M059J (cell line): ENCODE measurements at places on chromosomes 12 and 14.
A peak's percentile ranks its signal among the peaks of the same experiment; 100 is the strongest.

GRCh38 chr12:1403417-1403816 is 191.0 kb downstream of the FBXL14 start:
- DNase-seq, result no peak

- DNase-seq, result peak; percentile 36
Measured at GRCh38 chr14:95518045-95518751, 1.7 kb upstream of the SYNE3 start.

DNA sequence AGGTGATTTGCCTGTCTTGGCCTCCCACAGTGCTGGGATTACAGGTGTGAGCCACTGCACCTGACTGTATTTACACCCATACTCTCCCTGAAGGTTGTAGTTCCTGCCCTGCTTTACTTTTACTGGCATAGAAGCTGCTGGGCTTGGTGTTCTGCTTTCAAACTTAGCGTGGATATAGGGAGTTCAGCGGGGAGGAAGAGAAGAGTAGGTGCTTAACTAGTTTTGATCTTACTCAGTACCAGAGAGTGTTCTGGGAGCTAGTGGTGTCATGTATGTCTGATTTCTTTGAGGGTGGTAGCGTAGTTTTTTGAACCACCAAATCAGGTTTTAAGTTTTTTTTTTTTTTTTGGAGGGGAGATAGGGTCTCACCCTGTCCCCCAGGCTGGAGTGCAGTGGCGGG is 13.8 kb downstream of the RCOR1 start:
- DNase-seq, result no peak

GRCh38 chr14:102280376-102280962 is 24.5 kb downstream of the MOK start:
- DNase-seq, result peak; percentile 96

DNA sequence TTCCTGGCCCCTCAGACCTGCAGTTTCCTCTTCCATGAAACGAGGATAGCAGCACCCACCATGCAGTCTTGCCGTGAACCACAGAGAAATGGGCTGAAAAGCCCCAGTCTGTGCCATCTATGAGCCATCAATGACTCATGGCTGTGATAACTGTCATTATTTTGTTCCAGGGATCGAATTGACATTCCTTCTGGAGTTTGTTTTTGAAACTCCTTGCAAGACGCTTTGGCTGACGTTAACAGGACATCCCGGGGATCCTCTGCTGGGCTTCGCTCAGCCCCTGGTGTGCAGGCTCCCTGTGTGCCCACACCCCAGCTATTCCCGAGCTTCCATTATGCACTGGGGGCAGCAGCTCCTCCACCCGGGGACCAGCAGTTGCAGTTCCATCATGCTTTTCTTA is 33.8 kb downstream of the MMAB start:
- DNase-seq, result peak; percentile 76

DNA sequence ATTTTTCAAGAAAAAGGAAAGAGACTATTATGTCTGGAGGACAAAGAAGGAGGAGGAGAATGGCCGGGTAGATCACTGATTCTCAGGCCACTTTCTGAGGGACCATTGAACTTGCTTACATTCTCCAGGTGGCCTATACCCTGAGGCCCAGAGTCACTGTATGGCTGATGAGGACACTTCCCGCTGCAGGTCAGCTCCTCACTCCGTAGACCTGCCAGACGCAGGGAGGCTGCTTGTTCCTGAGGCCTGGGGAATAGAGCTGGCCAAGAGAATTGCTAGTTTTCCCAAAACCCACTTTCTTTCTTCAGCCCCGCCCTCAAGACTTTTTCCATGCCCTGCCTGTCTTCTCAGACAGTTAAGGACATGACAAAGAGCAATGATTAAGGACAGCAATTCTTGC is 510.5 kb upstream of the TBX3 start:
- no peak for DNase-seq

DNA sequence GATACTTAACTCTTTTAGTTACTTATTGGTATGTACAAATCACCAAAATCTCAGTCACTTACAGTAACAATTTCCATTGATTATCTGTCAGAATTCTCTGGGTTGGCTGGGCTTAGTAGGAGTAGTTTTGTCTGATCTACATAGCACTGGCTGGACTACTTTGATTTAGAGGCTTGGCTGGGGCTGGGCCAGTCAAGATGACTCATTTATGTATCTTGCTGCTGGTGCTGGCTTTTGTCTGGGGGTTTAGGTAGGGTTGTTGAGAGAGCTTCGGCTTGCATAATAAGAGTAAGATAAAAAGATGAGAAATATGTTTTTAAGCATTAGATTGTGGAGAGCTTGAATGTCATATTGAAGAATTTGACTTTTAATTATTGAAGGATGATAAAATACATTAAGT is 1093.7 kb downstream of the SLC6A15 start:
- DNase-seq, result no peak

- peak; percentile 54 for DNase-seq
Measured at GRCh38 chr14:68734231-68734732, 58.6 kb downstream of the ZFP36L1 start.

GRCh38 chr14:87799400-87799799 is 193.6 kb downstream of the GALC start:
- no peak for DNase-seq

GRCh38 chr12:94941440-94941862 is 62.0 kb downstream of the NDUFA12 start:
- DNase-seq, result peak; percentile 81

- DNase-seq, result no peak
Measured at GRCh38 chr12:31331242-31331641, 5.3 kb upstream of the SINHCAF start.

DNA sequence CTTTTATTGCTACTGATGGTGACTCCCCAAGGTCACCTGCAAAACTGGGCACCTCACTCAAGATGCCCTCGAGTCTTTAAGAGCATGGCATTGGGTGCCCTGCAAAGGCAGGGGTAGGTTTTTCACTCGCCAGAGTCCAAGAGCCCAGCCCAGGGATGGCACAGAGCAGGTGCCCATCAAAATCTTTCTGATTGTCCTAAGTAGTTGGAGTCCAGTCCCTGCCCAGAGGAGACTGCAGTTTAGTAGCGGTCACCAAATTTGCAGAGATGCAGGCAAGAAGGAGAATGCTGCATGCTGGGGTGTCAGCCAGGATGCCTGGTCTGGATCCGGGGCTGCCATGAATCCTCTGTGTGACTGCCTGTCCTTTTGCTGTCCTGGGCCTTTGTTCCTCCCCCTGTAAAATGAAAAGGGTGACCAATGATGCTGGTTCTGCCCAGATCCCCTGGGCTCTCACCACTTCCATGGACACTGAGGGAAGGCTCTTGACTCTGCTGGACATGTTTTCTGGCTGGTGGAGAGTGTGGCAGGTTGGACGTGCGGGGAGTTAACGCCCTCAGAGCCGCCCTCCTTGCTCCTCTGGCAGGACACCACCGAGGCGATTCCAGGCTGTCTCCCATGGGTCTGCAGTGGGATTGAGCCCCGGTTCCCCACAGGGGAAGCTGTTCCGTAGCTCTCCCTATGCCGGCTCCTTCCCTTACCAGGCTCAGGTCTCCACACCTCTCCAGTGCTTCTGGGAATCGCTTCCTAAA is 41.3 kb downstream of the DLK1 start:
- DNase-seq, result no peak

GRCh38 chr12:38998887-38999482 is 93.6 kb upstream of the CPNE8 start:
- no peak for DNase-seq

DNA sequence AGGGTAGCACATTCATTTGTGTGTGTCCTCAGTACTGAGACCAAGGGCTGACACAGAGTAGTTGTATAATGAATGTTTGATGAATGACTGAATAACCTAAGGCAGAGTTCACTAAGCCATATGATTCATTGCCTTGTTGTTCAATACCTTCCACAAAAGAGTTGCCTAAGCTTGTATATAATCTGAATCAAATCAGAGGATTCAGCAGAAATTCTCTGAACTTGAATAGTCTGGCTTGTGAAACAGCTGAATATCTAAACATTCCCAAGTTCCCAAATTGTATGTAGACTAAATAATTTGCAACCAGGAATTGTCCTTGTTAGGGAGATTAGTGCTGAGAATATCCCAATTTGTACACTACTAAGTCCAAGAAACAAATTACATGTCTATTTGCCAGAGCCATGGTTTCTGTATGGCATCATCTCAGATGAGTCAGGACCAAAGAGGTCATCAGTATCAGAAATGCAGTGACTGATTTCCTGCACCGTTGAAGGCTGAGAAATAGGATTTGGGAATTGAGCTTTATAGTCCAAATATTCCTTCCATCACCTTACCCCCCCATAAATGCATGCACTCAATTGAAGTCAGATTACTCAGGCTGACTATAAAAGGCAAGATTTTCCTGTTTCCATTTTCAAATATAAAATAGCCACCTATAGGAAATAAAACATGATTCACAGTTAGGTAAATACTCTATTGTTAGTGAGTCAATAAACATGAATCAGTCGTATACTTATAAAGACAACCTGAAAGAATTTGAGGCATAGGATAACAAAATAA is 168.7 kb downstream of the PHLDA1 start:
- peak; percentile 84 for DNase-seq

DNA sequence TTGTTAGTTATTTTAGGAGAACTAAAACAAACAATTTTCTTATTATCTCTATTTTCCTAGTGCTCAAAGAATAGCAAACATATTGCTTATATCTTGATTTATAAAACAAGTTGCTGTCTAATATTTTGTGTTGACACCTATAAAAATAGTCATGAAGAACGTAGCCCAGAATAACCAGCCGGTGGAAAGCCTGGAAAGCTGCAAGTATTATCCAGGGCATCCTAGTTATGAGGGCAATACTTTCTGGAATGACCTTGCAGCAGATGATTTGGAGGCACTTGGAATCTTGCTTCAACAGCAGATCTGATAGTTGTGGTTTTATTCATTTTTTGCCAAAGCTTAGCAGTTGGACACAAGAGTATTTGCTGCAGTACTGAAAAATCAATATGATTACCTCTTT is 948.7 kb downstream of the LRFN5 start:
- DNase-seq, result no peak

- peak; percentile 84 for DNase-seq
Measured at GRCh38 chr14:28756884-28757570, 9.6 kb upstream of the FOXG1 start.

- peak; percentile 23 for DNase-seq
Measured at GRCh38 chr12:67202011-67202677, 67.0 kb upstream of the CAND1 start.

GRCh38 chr14:101561145-101561896 is at the start of gene DIO3:
TSS of gene DIO3 (plus strand) at chr14:101561495.
- no peak for DNase-seq

- DNase-seq, result no peak
Measured at GRCh38 chr14:42391146-42391834, 784.6 kb downstream of the LRFN5 start.

GRCh38 chr14:103313704-103314103 is 20.3 kb upstream of the EIF5 start:
- DNase-seq, result no peak

- peak; percentile 8 for DNase-seq
Measured at GRCh38 chr12:106582641-106583230, at the start of gene RFX4. TSS of gene RFX4 (plus strand) at chr12:106583004. CDS start at chr12:106583321, 317 bp downstream.

DNA sequence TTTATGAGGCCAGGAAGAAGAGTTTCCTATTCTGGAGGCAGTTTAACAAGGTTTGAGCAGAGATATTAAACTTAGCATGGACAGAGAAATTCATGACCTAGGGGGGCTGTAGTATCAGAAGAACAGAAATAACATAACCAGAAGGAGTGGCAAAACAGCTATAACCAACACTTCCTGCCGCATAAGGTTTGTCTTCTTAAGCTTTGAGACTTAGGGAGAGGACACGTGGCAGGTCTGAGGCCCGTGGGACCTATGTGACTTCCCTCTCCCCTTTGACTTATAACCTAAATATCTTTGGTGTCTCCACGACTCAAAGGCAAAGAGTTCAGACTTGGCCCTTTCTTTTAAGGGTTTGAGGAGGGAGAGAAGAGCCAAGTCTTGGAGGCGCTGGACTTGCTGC is 119.1 kb upstream of the PZP start:
- no peak for DNase-seq

GRCh38 chr12:40313928-40314327 is 89.1 kb downstream of the LRRK2 start:
- DNase-seq, result no peak

DNA sequence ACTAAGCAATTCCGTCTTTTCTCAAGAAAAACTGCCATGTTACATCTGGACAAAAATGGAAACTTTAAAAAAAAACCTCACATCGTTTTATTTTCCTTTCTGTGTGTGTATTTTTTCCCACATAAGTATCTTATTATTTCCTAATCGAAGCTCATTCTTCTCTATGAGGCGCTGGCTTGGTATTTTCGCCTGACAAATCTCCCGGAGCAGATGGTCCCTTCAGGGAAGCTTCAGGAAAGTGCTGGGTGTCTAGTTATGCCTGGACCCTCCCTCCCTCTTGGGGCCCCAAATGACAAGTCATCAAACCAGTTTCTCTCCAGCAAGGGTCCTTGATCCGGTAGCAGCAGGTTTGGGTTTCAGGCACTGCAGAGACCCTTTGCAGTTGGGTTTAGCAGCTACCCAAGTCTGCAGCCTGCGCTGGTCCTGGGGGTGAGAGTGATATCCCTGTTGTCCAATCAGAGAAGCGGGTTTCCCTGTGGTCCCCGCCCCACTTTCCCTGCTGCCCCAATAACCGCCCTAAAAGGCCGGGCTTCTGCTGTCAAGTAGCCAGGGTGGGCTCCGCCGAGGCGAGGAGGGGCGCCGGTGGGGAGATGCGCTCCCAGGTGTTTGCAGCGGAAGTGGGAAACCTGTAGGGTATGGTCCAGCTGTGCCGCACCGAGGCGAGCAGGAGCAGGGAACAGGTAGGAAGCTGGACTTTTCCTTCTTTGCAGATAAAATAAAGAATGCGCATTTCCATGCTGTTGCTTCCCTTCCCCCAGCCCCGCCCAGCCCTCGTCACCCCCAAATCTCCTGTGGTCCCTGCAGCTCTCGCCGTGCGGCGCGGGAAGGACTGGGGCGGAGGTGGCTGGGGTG is at the start of gene CNTN1:
TSS of gene CNTN1 (plus strand) at position 527 of the 852 bp plus-strand sequence.
- no peak for DNase-seq

- DNase-seq, result no peak
Measured at GRCh38 chr12:130011611-130012385, 108.0 kb upstream of the TMEM132D start.

- no peak for DNase-seq
Measured at GRCh38 chr14:37590428-37591139, 4.5 kb downstream of the FOXA1 start.

GRCh38 chr14:69924201-69924600 is 45.0 kb downstream of the SMOC1 start:
- no peak for DNase-seq

GRCh38 chr12:109098183-109098604 is 797 bp downstream of the UNG start:
- peak; percentile 50 for DNase-seq
